ENCODE measurements at places on chromosomes 13 and 19.

GRCh38 chr13:40438022-40438680, 228.3 kb downstream of the FOXO1 start:
- DNase-seq = no peak

DNA sequence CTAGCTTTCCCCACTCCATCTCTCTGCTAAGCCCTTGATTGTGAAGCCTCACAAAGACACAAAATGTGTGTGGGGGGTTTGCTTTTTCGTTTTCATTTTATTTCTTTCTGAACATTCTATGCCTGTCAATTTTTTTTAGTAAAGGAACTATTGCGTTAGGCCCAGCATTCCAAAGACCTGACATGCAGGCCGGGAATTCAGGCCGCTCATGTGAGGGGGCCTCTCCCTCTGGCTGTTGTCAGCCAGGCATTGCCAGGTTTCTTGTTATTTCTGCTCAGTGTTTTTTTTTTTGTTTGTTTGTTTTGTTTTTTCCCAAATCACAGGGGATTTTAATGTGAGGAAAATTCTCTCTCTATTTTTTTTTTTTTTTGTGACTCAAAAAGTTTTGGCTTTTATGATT, 10.3 kb upstream of the MEDAG start:
- peak; percentile 90 for DNase-seq

DNA sequence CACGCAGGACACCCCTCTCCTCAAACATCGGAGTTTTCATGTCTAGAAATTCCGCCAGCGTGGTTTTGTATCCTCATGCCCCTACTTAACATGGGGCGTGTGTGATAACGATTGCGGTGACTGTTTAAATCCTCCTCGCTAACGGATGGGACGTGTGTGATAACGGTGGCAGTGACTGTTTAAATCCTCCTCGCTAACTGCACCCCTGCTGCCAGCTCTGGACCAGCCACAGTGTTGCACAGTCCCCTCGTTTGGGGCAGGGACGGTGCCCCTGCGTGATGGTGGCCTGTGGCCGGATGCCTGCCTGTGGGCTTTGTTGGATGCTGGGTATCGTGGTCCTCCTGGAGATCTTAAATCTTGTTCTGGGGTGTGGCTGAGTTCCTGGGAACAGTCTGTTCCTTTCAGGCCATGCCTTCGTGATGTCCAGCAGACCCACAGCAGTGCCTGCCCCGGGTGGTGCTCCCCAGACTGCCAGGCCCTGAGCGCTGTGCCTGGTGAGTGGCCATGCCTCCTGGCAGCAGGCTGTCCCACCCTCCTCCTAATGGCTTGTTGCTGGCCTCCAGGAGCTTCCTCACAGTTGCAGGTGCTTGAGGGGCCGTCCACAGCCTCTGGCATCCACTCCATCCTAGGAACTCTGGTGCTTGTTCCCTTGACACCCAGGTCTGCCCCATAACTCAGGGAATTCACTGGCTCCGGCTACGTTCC, 122.5 kb upstream of the MCF2L start:
- DNase-seq = no peak

GRCh38 chr19:2775556-2776430, 7.3 kb downstream of the SGTA start:
- no peak for DNase-seq

- DNase-seq = peak; percentile 50
These were observed 720.7 kb downstream of the DIAPH3 start for GRCh38 chr13:59442944-59443486.

GRCh38 chr13:79044415-79044814, 361.6 kb downstream of the RBM26 start:
- DNase-seq = no peak

- DNase-seq = no peak
These were observed 25.2 kb upstream of the KATNAL1 start for GRCh38 chr13:30332456-30333143.

DNA sequence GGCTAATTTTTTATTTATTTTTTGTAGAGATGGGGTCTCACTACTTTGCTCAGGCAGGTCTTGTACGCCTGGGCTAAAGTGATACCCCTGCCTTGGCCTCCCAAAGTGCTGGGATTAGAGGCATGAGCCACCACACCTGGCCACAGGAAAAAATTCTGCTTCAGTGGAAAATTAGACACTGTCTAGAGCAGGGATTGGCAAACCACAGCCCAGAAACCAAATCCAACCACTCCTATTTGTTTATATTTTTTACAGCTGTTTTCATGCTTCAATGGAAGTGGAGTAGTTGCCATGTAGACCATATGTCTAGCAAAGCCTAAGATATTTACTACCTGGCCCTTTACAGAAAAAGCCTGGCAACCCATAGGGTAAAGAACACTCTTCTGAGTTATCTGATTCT, 123.7 kb upstream of the MRI1 start:
- no peak for DNase-seq

- peak; percentile 86 for DNase-seq
These were observed 75.9 kb upstream of the RNF113B start for GRCh38 chr13:98252931-98253470.

GRCh38 chr19:28554321-28555091, 658.4 kb downstream of the UQCRFS1 start:
- no peak for DNase-seq

DNA sequence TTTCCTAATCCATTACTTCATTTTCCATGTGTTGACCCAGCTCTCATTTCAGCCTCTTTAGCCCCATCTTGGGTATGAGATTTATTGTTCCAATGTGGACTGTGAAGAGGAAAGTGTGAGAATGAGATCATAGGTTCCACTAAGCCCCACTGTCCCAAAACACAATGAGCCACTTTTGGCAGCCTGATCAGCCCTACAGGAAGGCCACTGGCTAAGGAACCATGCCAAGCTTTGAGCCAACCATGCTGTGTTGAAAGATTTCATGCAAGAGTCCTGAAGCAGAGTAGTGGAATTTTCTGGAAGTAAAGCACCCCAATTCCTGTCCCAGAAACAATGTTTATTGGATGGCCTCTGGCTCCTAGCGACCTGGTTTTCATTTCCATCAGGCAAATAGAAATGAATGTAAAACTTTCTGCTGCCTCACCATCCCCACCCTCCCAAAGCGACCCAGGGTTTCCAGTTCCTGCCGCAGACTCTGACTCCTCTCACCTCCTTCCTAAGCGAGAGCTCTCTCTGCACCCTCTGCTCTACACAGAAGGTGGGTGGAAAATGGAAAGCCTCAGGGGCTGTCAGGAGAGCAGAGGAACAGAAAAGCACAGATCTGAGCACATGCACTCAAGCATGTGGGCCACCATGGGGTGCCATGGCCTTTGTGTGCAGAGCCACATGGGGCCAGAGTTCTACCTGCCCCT, 73.1 kb downstream of the KCTD12 start:
- no peak for DNase-seq

DNA sequence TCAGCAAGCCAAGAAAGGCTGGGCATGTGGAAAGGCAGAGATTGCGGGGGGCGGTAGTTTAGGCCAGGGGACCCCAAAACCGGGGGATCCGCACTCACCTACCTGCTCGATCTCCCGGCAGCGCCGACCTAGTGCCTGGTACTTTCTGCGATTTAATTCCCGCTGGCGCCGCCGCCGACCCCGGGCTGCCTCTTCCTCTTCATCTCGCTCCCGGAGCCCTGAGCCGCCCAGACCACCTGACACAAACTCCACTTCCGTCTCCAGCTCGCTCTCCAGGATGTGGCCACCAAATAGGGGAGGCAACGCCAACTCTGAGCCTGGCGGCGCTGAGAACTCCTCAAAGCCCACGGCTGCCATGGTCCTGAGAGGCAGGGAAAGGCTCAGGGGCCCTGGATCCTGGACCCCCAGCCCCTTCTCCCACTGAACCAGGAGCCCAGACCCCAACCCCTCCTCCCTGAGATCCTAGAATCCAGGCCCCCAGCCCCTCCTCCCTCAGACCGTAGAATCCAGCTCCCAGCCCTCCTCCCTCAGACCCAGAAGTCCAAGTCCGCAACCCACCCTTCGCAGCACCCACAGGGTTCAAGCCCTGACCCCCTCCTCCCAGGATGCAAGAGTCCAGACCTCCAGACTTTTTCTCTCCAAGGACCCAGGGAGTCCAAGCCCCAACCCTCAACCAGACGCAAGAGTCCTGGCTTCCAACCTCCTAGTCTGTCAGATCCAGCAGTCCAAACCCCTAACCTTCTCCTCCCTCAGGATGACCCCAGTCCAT, 933 bp downstream of the TFPT start:
- DNase-seq = no peak

DNA sequence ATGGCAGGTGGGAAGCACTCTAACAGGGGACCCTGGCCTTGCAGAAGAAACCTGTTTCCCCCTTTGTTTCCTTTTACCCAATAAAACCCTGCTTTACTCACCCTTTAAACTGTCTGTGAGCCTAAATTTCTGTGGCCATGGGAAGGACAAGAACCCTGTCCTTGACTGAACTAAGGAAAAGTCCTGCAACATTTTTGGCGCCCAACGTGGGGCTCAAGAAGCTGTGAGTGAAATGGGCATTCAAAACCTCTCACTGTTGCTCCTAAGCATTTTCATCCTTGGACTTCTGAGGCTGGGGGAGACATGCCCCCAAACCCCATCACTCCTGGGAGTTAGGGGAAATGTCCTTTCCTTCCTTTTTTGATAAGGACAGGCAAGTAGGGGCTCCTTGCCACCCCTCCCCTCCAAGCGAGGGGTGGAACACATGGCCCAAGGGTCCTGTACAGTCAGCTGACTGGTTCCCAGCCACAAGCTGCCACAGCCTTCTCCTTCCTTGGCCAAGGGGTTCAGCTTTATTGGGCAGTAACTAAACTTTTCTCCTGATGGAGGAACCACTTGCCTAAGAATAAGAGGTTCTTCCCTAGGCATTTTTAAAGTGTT, 381.6 kb downstream of the KLF5 start:
- DNase-seq = no peak

DNA sequence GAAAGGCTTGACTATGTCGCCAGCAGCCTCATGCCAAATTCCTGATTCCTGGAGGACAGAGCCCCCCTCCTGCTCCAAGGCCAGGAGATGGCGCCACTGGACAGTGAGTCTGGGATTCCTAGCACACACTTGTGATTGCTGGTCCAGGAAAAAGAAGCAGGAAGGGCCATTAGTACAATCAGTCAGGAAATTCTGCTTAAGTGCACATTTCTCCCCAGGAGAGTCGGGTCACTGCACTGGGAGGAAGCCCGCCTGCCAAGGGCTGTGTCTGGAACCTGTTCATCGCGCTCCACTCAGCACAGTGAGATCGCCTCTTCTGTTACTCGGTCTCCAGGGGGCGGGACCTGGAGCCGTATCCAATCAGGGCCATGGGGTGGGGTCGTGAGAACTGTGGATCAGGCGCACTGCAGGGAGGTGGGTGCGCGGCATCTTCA, 65.1 kb downstream of the ZNF823 start:
- DNase-seq = peak; percentile 44

DNA sequence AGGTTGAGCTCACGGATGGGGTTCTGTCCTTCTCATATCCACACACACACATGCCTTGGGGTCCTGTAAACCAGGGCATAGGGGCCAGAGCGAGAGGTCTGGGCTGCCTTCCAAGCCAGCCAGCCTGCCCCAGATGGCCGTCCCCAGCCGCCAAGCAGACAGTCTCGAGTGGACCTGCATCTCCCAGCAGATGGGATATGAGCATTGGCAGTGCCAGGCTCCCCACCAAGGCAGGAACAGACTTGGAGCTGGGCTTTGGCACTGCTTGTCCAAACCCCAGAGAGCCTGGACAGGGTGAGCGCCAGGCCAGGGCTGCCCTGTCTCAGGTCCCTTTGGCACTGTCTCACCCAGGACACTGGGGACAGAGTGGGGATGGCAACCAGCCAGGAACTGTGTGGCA, 130.4 kb downstream of the DPF1 start:
- DNase-seq = no peak

DNA sequence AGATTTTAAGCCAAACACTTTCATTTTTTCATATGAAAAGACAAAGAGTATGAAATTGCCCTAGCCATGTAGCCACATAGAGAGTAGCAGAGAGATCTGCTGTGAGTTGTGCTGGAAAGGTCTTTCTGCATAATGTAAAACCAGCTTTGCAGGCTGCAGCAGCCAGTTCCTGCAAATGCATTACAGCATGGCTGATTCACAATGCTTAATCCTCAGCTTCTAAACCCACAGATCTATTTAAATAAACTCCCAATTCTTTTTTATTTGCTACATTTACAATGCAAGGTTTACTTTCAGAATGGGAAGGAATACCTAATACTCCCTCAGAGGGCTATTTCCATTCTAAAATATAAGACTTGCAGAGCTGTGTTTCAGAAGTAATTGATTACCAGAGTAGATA, 185.6 kb upstream of the STARD13 start:
- DNase-seq = no peak

DNA sequence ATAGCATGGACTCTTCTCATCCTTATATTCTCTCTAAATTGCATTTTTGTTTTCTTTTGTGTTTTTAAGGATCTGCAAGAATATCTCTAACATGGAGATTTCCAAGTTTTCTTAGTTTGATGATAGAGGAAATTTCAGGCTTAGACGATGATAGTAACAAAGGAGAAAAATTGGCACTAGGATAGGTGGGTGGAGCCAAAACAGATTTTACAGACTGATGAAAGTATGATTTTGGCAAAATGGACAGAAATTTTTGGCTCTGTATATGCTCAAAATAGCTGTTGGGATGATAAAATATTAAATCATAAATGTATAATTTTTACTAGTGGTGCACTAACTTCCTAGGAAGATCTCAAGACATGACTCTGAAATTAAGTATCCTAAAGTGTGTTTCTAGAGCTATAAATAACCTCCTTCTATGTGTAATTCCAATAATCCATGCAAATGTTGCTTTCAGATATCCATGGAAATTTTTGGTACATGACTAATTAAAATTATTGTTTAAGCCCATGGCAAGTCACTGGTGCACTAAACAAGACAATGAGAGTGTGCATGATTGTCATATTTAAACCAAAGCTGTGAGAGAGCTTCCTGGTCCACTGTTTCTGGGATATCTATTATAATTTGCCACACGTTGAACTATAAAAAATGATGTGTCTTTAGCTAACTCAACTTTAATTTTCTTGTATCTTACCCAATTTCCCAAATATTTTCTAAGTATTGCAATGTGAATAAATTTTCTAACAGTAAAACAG, 55.8 kb upstream of the NBEA start:
- no peak for DNase-seq

GRCh38 chr13:52851137-52851962, 2.9 kb upstream of the PCDH8 start:
- DNase-seq = no peak

GRCh38 chr13:39577203-39577602, 25.8 kb downstream of the LHFPL6 start:
- DNase-seq = no peak

DNA sequence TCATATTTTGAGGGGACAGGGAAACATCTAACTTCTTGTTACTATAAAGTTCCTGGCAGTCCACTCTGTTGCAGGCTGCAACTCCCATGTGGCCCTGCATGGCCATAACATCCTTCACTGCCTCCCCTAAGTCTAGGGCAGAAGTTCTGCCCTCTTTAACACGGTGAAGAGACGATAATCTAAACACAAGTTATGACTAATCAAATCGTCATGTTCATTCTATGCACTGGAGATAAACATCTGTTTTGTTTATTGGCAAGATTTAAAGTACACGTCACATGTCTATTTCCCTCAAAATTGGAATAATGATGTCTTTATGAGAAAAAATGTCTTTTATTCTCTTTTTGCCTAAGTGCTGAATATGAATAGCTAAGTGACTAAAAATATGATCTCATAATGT, 1629.4 kb downstream of the PCDH9 start:
- peak; percentile 62 for DNase-seq

Data from fibroblast of upper back skin (primary cell).